ENCODE measurements at places on chromosomes 5 and 9.

- no peak for DNase-seq
These were observed 26.4 kb upstream of the RXRA start for GRCh38 chr9:134299883-134300282.

DNA sequence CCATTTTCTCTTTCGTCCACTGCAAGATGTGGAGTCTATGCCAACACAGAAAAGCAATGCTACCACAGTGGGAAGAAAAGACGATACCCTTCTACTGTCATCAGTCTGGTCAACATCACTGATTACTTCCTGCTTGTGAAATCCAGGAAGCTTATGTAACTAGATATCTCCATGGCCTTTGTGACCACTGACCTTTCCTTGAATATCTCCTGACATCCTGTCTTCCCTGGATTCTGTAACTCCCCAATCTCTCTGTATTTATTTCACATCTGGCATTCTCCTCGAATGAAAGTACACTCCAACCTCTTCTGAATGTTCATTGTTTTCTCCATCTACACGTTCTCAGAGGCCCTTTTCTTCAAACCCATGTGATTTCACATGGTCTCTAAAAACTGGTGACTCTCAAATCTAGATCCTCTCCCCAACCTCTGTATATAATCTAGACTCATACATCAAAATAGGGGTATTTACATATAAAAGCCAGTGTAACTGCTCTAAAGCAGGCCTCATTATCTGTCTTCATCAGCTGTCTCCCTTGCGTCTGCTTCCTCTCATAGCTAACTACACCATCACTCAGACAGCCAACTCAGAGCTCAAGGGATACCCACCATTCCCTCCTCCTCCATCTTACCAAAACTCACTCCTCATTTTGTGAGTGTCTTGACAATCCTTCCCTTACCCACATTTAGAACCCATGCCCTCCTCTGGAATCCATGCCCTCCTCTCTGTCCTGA lies 156.8 kb downstream of the SEMA5A start:
- DNase-seq: no peak

- no peak for DNase-seq
These were observed 5.1 kb downstream of the PNPLA7 start for GRCh38 chr9:137545123-137545522.

DNA sequence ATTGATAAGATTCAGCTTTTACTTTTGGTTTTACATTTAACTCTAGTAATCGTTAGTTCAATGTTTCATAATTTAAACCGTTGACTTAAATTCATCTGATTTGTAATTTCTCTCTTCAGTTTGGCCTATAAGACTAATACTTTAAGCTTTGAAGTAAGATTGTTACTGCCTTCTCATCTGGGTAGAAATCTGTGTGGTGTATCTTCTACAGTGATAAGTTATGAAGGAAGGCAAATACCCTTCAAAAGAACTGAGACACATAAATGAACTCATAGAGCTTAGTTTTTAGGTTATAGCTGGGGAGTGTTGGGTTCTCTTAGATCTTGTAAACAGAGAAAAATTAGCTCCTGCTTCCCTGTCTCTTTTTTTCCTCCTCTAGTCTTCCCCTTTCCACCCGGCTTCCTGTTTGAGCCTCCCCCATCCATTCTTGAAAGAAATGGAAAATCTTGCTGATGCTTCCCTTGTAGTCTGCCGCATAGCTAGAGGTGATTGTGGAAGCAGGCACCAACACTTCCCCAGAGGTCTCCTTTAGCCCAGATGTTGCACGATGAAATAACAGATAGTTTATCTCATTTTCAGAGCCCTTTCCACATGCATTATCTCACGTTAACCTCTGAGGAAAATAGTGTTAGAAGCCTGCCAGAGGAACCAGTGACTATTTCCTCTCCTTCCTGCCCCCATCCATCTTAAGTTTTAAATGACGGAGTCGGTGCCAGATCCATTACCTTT lies 2.0 kb upstream of the F2RL2 start:
- DNase-seq: no peak

GRCh38 chr5:179621551-179622214 lies 1.8 kb downstream of the HNRNPH1 start:
- no peak for DNase-seq

DNA sequence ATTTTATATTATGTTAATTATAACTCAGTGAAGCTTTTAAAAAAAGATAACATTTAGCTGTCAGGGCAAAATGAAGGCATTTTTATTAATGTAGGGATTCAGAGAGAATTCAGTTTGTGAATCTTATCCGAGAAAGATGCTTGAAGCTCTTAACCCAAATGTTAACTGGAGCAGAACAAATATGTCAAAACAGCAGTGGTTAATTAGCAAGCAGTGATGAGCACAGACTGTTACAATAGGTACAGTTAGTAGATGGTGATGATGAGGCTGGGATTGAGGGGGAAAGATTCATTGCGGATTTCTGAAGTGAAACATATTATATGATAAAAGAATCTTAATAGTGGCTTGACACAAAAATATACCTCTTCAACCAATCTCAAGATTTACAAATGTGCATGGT lies 356.7 kb downstream of the DIRAS2 start:
- no peak for DNase-seq

GRCh38 chr5:143051244-143052058 lies 281.3 kb downstream of the ARHGAP26 start:
- peak; percentile 32 for DNase-seq

GRCh38 chr9:92664394-92665152 lies 5.4 kb downstream of the IPPK start:
- no peak for DNase-seq

- DNase-seq: no peak
These were observed 346.8 kb upstream of the FAM174A start for GRCh38 chr5:100188339-100188738.

- peak; percentile 91 for DNase-seq
These were observed at the start of gene PIGO for GRCh38 chr9:35096035-35096849. PIGO (minus strand) TSS chr9:35096591; CDS start chr9:35095565, 1,026 bp downstream.

GRCh38 chr5:55923177-55923771 lies 71.5 kb downstream of the IL6ST start:
- peak; percentile 48 for DNase-seq

DNA sequence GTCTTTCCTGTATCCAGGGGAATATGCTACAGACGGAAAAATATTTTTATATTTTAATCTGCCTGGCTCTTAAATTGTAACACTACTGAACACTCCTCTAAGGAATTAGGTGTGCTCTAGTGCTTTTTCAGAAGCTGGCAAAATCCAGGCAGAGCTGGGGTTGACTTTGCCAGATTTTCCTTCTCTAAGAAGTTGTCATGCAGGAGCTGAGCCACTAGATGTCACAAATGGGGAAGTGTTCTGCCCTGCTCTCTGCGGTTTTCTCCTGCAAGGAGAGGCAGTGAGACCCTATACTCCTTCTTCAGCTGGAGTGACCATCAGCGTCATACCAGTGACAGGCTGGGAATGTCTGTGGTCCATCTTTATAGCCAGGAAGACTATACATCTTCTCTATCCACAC lies 112.5 kb downstream of the HAPLN1 start:
- DNase-seq: peak; percentile 65
